ENCODE measurements at places on chromosomes 3 and 15.

GRCh38 chr3:13613343-13614190 lies 64.6 kb downstream of the FBLN2 start:
- DNase-seq: no peak

GRCh38 chr3:74824366-74824765 lies 209.9 kb upstream of the CNTN3 start:
- no peak for DNase-seq

DNA sequence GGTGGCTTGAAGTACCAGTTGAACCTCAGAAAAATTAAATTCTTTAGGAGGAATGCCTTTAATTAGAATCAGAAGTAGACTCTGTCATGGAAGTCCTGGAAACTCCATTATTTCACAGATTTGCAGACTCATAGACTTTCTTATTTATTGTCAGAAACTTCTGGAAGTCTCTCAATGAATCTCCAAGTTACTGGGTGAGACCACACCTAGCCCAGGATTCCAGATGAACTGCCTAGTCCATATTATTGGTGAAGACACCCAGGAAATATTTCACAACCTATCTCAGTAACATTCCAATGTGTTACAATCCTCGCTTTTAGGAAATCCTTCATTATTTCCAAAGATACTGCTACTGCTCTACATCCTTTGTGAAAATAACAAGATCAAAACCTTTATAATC lies 6.5 kb upstream of the THBS1 start:
- no peak for DNase-seq

- DNase-seq: no peak
These were observed 31.5 kb upstream of the TM4SF4 start for GRCh38 chr3:149442851-149443544.

- DNase-seq: no peak
These were observed 60.1 kb downstream of the SGO1 start for GRCh38 chr3:20125897-20126296.

Data from anterior cingulate cortex (tissue), 58 donors.